AG10803 (cell line): ENCODE measurements at places on chromosomes 4 and X.
A peak's percentile ranks its signal among the peaks of the same experiment; 100 is the strongest.

- DNase-seq: peak; percentile 35
Observed at GRCh38 chr4:80006935-80007744, 65.9 kb downstream of the ANTXR2 start.

- peak; percentile 25 for DNase-seq
Observed at GRCh38 chr4:108783665-108784463, 21.0 kb upstream of the ETNPPL start.

DNA sequence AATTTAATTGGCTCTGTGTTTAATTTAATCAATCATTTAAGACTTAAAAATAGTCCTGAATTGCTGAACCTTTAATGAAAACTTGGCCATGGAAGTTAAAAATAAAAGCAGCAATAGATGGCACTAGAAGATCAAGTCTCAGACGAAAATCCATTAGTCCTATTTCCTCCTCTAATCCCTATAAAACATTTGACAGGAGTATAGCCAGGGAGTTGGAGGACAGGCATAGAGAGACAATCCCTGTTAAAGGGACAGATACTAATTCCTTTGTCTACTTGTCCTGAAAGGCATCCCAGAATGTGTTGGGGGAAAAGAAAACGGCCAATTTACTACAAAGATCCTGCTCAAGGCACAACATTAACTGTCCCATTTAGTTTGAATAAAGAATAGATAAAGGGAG, 276.3 kb upstream of the TACR3 start:
- DNase-seq: no peak

DNA sequence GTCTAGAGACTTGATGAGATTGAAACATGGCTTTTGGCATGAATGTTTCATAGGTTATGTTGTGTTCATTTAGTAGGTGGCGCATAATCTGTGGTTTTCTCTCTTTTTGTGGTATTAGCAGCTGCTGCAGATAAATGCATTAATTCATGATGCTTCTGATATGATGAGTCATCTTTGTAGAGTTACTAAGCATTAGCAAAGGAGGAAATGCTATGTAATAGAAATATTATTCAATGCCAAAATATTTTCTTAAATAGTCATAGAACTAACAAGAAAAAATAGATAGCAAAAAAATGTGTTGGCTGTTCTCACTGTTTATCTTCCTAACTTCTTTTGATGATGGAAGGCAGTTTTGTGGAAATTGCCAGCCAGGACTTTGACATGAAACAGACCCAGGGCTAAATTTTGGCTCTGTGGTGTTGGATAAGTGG, 3.6 kb downstream of the ZXDB start:
- DNase-seq: peak; percentile 83

GRCh38 chrX:101079736-101080270, 1.1 kb downstream of the TMEM35A start:
- no peak for DNase-seq

- no peak for DNase-seq
Observed at GRCh38 chrX:81390237-81390636, 188.3 kb downstream of the SH3BGRL start.

GRCh38 chr4:150493851-150494250, 88.1 kb upstream of the MAB21L2 start:
- DNase-seq: peak; percentile 76

GRCh38 chrX:17563515-17563914, 173.8 kb upstream of the SCML1 start:
- DNase-seq: peak; percentile 50

DNA sequence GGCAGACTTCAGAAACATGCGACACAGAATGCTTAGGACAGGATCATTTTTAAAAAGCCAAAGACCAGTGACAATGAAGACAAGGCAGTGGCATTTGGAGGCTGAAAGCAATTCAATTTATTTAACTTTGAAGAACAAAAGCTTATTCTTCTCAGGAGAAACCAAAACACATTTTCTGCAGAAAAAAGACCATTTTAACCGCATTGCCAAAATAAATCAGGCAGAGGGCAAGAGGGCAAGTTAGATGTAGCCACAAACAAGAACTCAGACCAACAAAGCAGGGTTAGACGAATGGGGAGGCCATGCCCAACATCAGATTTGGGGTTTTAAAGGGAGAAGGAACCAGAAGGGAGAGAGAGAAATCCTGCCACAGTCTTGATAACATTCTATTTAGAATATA, 58.9 kb downstream of the RELL1 start:
- DNase-seq: no peak

DNA sequence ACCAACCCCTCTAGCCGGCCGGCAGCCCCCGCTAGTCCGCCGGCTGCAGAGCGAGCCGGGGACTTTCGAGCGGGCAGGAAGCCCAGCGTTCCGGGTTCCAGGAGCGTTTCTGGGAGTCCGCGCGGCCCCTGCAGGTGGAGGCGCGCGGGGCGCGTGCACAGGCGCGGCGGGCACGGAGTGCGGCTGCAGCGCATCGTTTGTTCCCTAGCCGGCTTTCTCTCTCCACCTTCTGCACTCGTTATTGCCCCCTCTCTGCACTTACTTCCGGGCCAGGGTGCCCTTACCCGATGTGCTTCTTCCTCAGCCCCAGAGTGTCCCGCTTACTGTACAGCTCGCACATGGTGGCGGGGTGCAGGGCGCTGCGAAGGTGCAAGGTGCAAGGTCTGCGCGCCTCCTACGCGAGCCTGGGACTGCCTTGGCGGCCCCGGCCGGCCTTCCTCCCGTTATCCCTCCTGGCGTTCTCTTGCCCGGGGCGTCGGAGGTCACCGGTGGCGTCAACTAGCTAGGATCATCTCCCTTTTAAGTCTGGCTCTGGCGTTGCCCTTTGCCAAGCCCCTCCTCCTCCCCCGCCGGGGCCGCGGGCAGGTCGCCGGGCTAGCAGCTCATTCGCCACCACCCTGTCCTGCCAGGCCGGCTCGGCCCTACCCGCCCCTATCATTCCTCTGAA, at the start of gene ETNPPL:
TSS of gene ETNPPL (minus strand) at position 495 of the 667 bp plus-strand sequence. CDS start at position 340, 155 bp downstream.
- DNase-seq: no peak

DNA sequence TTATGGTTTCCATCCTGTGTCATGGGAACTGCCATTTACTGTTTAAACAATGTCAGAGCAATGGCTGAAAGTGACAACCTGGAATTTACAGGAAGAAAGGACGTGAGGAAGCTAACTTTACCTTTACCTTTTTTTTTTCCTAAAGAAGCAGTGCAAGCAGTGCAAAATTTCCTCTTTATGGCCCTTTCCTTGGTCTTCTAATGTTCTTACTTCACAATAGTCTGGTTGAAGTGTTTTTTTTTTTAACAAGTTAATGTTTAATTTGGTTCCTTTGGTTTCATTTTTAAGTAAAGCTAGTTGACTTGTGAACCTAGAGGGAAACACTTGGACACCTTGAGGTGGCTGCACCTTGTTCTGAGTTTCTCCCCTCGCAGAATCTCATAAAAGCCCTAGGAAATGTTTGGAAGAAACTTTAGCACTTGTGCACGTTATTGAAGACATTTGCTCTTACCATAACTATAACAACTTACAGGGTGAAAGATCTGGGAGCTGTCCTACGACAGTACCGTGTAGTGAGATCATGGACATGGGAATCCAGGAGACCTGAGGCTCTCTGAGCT, 1.8 kb downstream of the SGMS2 start:
- DNase-seq: no peak
